GM12865 (cell line): ENCODE measurements at places on chromosomes 2 and 18.
A peak's percentile ranks its signal among the peaks of the same experiment; 100 is the strongest.

- peak; percentile 2 for DNase-seq
These were observed 143.0 kb downstream of the RAD51AP2 start for GRCh38 chr2:17375262-17375661.

DNA sequence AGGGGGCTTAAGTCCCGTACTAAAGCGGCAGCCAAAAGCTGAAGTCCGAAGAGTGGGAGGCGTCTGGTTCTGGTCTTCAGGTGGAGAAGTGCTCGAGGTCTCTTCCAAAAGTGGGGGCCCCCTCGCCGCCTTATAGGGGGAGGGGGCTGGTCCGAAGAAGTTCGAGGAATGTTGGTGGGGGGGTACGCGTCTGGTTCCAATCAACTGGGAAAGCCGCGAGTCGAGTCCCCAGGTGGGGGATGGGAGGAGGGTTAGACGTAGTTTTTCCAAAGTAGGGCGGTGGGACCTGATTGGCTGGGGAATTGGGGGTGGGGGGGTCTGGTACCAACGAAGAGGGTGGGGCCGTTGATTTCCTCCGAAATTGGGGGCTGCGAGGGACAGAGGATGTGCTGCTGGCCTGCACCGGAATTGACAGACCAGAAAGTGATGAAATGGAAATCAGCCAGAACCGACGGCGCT lies 594 bp downstream of the ITM2C start:
- DNase-seq = no peak

- no peak for DNase-seq
These were observed 9.8 kb upstream of the LRRFIP1 start for GRCh38 chr2:237617587-237617982.

GRCh38 chr2:199258291-199258690 lies 199.4 kb downstream of the SATB2 start:
- DNase-seq = peak; percentile 5

DNA sequence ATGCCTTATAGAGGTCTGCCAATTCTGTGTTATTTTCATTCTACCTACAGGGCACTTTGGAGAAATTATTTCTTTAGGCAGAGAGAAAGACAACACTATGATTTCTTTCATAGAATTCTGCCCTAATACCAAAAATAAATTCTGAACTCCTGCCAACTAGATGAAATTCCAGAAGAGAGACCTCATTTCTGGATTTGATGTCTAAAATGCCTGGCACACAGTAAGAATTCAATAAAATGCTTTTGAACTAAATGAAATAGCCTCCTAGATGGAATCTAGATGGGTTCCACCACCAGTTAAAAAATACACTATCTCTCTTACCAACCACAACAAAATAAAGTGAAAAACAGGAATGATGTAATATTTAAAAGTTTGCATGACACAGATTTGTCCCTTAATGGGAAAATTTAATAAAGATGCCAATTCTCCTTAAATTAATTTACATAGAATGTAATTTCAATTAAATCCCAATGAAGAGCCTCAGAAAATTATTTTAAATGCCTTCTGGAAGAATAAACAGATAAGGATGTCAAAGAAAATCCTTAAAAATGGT lies 75.0 kb downstream of the OSBPL1A start:
- DNase-seq = no peak

DNA sequence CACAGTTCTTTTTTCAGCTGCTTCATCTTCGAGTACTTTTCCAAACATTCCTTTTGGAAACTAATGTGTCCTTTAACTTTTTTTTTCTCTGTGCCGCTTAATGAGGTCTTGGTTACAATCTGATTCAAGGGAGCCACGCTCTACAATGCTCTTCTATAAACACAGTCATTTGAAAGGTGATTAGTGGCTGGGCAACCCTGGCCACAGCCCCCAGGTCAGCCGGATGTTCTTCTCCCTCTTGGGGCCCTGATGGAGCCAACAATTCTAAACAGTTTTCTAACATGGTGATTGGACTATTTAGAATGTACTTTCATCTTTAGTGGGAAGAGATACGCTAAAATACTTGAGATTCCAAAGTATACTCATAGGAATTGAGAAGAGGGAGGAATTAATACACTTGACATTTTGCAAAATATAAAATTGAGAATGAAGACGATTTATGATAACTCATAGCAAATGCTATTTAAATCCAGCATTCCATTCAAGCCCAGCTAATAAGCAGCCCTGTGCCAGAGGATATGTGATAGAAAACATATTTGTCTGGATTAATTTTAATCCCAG lies 83.7 kb upstream of the MBOAT2 start:
- no peak for DNase-seq

DNA sequence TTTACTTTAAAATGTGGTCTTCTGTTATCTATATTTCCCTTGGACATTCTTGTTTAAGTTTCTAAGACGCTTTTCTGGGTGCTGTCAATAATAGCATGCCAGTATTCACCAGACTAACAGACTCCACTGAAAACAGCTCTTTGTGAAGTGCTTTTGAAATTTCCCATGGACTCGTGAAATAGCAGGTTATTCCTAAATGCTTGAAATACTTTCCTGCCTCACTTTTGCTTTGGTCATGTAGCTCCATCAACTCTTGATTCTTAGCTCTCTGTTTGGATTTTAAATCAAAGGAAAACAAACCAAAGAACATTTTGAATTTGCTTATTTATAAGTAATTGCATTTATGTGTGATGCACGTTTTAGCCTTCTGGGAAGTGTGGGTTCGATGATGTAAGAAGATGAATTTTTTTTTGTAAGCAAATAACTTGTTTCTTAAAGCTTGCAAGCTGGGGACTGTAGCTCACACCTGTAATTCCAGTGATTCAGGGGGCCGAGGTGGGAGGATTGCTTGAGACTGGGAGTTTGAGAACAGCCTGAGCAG lies 147.8 kb downstream of the WDSUB1 start:
- no peak for DNase-seq
